Stimulated activated CD8-positive, alpha-beta memory T cell treated with anti-CD3 and anti-CD28 coated beads, Interleukin-4, amount 100 ng/mL, for 1 hour (primary cell): ENCODE measurements at places on chromosomes 12 and 14.

- no peak for DNase-seq
Measured at GRCh38 chr12:56761812-56762211, 1.3 kb upstream of the HSD17B6 start.

DNA sequence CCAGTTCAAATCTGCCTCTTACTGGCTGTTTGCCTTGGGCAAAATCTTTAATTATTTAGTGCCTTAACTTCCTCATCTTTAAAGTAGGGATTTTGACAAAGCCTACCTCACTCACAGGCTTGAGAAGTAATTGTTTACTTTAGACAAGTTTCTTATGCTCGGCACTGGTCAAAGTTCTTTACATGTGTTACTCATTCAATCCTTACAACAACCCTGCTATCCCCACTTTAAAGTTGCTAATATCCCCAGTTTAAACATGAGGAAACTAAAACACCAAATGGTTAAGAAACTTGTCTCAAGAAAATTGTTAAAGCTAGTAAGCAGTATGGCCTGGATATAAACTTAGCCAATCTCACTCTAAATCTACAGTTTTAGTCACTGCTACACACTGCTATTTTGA lies 204.0 kb upstream of the AVPR1A start:
- DNase-seq = no peak

- no peak for DNase-seq
Measured at GRCh38 chr12:19848421-19848820, 409.1 kb downstream of the AEBP2 start.

DNA sequence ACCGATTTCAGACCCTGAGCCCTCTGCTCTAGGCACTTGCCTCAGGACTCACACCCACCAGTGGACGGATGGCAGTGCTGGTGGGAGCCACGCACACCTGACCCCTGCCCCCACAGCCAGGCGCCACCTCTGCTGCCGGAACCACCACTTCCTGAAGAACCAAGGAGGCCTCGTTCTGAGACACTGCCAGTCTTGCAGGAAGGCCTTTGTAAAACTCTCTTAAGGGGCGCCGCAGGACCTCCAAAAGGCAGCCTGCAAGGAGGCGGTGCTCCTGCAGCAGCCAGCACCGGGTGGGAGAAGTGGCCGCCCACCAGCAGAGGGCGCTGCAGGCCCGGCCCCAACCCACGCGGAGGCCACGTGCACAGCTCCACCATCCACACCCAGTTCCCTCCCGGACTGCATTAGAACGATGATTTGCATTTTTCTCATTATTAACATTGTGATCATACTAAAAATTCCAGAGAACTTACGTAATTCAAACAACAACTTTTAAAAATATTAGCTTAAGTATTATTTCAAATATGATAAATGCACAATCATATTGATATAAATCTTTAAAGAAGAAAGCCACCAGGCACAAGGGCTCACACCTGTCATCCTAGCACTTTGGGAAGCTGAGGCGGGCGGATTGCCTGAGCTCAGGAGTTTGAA lies 12.8 kb downstream of the STX2 start:
- peak; percentile 38 for DNase-seq

GRCh38 chr14:33790996-33791395 lies 159.9 kb downstream of the EGLN3 start:
- DNase-seq = no peak

DNA sequence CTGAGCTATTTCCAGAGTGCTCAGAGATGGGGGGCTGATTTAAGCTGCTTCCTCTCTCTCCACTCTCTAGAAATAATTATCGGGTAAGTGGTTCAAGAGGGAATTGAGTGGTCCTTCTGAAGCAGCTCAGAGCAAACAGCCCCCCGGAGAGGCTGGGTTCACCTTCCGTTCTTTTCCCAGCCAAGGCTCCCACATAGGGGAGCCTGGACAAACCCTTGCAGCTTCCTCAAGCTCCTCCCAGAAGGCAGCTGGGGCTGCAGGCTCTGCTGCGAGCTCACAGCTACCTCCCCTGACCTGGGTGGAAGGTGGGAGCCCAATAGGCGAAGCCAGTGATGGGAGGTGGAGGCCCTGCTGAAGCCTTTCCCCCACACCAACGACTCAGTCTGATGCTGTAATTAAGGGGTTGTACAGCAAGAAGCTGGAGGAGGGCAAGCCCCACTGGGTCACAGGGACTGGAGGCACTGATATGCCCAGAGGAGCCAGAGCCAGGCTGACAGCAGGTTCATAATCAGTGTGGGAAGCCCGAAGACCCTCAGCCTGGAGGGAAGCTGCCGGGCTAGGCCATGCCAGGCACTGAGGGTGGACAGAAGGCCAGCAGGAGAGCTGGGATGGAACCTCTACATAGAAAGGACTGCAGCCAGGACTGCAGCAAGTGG lies 52.4 kb downstream of the ARL6IP4 start:
- no peak for DNase-seq

GRCh38 chr14:20204721-20205120 lies 14.0 kb downstream of the OR11G2 start:
- no peak for DNase-seq

- no peak for DNase-seq
Measured at GRCh38 chr12:107179871-107180270, 86.5 kb upstream of the CRY1 start.

GRCh38 chr12:94535510-94535921 lies 75.8 kb upstream of the CEP83 start:
- no peak for DNase-seq

DNA sequence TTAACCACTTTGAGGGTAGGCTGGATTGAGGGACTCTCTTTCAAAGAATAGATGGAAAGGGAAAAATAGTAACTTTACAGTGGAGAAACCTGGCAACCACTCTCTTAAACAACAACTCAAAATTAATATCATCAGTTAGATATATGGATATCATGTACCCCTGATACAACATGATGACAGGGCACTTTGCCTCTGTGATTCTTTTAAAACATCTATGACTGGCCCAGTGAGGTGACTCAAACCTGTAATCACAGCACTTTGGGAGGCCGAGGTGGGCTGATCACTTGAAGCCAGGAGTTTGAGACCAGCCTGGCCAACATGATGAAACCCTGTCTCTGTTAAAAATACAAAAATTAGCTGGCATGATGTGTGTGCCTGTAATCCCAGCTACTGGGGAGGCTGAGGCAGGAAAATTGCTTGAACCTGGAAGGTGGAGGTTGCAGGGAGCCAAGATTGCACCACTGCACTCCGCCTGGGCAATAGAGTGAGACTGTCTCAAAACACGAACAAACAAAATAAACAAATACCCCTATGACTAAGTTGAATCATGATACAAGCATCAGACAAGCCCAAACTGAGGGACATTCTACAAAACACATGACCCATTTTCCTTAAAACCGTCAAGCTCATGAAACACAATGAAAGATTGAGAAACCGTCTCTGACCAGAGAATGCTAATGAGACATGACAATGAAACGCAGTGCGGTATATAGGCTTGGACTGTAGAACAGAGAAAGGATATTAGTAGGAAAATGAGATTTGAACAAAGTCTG lies 26.4 kb upstream of the SLC7A8 start:
- no peak for DNase-seq

DNA sequence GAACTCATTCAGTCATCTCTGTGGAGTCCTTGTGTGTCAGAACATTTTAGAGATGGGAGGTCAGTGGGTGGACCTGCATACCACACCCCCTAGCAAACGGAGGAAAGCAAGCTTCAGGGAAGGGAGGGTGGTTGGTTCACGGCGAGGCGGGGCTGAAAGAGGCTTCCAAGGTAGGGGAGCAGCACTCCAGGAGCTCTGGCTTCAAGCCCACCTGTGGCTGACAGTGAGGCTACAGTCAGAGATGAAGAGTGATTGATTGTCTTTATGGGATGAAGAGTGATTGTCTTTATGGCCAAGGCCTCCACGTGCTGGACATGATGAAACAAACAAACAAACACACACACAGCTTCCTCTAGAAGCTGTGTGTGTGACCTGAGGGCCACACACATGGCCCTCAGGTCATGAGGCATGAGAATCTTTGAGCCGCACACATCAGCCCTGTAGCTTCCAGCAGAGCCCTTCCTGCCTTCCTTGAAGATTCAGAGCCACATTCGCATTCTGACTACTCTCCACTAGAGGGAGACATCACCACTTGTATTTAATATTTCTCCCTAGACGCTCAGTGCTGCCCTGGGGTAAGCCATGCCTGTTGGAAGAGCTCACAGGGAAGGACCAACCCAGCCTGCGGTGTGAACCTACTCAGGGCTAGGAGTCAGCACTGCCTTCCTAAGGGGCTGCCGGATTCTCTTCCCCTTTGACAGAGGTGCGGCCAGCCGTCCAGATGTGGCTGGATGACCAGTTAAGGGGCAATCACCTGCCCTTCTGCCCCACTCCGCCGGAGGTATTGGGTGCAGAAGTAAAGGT lies 54.4 kb upstream of the KCNA1 start:
- DNase-seq = no peak

GRCh38 chr12:103857164-103857563 lies 16.1 kb upstream of the NT5DC3 start:
- no peak for DNase-seq

DNA sequence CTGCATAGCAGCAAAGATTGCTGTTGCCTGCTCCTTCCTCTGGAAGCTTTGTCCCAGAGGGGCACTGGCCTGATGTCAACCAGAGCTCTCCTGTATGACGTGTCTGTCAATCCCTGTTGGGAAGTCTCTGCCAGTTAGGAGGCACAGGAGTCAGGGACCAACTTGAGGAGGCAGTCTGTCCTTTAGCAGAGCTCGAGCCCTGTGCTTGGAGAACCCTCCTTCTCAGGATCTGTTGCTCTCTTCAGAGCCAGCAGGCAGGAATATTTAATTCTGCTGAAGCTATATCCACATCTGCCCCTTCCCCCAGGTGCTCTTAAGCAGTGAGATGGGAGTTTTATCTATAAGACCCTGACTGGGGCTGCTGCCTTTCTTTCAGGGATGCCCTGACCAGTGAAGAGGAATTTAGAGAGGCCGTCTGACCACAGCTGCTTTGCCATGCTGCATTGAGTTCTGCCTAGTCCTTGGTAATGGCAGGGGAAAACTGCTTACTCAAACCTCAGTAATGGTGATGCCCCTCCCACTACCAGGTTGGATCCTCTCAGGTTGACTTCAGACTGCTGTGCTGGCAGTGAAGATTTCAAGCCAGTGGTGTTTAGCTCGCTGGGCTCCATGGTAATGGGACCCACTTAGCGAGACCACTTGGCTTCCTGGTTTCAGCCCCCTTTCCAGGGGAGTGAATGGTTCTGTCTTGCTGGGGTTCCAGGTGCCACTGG lies 218.6 kb upstream of the SLC38A2 start:
- no peak for DNase-seq

DNA sequence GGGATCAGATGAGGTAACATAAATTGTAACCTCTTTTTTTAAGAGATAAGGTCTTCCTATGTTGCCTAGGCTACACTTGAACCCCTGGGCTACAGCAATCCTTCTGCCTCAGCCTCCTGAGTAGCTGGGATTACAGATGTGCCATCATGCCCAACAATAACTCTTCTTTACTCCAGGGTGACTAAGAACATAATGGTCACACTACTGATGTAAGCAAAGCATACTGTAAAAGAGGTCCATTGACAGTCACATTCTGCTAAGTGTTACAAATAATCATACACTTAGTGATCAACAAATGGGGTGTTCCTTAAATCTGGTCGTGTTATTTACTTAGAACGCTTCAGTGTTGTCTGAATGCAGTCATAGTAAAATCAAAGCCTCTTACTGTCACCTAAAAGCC lies 68.9 kb downstream of the EPS8 start:
- no peak for DNase-seq

DNA sequence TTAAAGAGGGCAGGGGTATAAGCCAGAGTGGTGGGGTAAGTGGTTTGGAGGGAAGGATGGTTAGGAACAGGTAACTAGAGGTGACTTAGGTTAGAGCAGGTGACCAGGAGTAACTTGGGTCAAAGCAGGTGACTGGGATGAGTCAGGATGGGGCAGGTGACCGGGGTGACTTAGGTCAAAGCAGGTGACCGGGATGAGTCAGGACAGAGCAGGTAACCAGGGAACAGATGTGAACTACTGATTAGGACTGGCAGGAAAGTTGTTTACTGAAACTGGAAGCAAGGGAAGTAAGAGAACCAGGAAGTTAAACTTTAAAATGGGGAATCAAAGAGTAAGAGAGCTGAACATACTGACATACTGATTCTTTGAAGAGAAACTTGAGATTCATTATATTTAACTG lies 57.4 kb downstream of the FSCB start:
- no peak for DNase-seq

DNA sequence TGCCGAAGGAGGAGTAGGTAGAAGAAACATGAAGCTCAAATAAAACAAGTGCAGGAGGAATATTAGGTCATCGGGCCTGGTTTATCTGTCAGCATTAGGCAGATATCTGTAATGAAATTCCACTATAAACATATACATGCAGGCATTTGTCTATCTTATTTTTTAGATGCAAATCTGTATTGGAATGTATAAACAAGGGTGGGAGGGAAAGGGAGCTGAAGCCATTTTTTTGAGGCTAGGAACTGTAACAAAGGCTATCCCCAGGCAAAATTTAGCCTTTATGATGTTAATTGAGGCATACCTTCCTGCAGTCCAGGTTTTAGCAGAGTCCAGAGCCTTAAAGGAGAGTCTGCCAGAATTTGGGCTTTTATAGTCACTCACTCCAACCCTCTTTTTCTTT lies 72.5 kb downstream of the PHLDA1 start:
- no peak for DNase-seq

DNA sequence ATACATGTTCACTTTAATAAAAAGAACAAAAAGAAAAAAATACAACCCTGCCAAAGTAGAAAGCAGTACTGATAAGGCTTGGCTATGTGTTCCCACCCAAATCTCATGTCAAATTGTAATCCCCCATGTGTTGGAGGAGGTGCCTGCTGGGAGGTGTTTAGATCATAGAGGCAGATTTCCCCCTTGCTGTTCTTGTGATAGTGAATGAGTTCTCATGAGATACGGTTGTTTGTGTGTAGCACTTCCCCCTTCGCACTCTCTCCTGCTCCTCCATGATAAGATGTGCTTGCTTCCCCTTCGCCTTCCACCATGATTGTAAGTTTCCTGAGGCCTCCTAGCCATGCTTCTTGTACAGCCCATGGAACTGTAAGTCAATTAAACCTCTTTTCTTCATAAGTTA lies 59.9 kb downstream of the USP15 start:
- DNase-seq = no peak

GRCh38 chr12:124910561-124911478 lies 3.6 kb downstream of the UBC start:
- DNase-seq = no peak

- DNase-seq = no peak
Measured at GRCh38 chr14:83455561-83455960, 1921.9 kb upstream of the SEL1L start.

GRCh38 chr12:117036547-117036946 lies 62.7 kb downstream of the TESC start:
- no peak for DNase-seq

GRCh38 chr14:70472253-70473159 lies 20.5 kb downstream of the ADAM21 start:
- no peak for DNase-seq

GRCh38 chr14:102545461-102546265 lies 36.1 kb upstream of the ANKRD9 start:
- DNase-seq = no peak

DNA sequence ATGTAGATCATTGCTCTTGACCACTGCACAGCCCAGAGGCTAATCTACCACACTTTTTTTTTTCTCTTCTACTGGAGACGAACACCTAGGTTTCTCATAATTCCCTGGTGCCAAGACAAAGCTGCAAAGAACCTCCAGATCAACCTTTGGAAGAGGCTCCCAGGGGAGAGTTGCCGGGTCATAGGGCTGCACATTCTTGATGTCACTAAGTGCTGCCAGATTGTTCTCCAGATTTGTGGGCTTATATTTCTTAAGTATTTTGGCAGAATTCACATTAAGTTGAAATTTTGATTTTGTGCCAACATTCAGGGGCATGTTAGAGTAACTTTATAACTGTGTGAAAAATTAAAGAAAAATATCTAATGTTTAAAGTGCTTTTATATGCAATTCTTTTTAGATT lies 13.5 kb upstream of the PDZRN4 start:
- no peak for DNase-seq

GRCh38 chr12:72546106-72546505 lies 273.9 kb downstream of the TRHDE start:
- no peak for DNase-seq
